ENCODE measurements at places on chromosomes 13 and 19.
A peak's percentile ranks its signal among the peaks of the same experiment; 100 is the strongest.

DNA sequence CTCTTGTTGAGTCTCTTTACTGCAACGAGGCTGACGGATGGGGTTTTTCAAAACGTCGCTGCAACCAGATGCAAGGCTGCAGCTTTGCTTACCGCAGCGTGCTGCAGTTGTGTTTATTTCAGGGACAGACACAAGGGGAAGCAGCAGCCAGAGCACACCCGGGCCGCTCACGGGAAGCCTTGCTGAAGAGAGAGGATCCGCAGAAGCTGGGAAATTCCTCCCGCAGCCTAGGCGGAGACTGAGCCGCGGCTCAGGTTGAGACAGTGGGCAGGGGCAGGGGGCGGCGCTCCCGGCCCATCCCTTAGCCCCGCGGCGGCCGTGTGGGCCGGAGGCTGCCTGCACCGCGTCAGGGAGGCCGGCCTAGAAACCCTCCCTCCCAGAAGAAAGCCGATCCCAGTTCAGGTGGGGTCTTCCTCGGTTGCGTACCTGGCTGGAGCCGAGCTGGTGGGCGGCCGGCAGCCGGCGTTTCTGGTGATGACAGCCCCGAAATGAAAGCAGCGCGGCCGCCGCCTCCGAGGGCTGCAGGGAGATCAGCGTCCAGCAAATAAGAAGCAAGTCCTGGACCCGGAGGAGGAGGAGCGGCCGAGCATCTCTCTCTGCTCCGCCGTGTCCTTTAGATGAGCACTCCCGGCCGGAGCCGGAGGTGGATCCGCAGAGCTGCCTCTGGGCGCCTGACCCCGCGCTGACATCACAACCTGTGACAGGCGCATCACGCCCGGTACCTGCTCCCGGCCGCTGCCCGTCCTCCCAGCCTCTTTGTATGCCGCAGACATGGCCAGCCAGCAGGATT, at the start of gene FRY:
FRY (plus strand) TSS at position 750 of the 790 bp plus-strand sequence; CDS start at position 772, 22 bp downstream.
- DNase-seq = no peak

DNA sequence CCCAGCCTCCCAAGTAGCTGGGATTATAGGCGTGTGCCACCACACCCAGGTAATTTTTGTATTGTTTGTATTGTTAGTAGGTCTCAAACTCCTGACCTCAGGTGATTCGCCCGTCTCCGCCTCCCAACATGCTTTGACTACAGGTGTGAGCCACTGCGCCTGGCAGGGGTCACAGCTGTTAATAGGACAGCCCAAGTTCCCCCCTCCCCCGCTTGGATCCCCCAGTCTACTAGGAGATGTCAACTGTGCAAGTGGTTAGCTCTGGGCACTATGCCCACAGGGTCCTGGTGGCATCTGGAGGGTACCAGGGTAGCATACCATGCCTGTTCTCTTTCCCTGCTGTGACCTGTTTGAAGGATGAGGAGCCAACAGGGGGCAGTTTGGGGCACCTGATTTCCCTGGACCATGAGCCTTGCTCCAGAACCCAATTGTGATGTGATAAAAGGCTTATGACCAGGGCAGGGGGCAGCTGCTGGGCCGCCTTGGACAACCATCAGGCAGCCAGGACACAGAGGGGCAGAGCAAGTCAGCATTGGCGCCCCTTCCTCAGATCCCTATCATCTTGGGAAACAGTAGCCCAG, at the start of gene TSPAN16:
TSPAN16 (plus strand) TSS at position 496 of the 581 bp plus-strand sequence. CDS start 138 bp downstream, outside the sequence.
- DNase-seq = no peak

DNA sequence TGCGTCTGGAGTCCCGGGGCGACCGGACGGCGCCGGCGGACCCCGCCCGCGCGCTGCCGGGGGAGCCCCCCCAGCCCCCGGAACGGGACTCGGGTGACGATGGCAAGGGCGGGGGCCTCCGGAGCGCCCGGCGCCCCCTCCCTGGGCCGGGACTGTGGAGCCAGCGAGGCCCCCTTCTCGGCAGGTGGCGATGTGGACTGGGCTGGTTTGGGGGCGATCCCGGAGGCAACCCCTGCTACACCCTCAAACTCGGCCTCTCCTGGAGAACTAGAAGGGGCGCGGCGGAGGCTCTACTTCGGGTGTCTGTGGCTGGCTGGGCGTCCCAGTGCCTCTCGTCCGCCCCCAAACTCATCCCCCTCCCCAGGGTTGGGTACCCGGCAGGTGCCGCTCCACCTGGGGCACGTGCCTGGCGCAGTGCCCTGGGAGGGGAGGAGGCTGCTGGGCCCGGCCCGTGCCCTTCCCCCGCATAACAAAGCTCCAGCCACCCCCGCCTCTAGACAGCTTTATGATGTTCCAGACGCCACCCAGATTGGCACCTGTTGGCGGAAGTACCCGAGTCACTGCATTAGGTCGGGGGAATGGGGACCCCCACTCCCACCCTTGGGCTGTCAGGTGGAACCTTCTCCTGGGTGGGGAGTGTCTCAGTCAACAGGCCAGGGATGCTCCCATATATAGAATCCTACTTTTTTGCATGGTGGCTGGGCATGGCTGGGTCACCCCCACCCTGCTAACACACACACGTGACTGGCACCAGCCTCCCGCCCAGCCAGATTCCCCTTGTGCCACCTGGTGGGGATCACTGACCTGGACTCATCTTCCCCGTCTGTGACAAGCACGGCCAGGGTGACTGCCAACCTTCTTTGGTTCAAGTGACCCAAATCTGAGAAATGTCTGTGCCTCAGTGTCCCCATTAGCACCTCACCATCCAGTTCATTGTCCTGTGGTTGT, 722 bp downstream of the PKN1 start:
- no peak for DNase-seq

DNA sequence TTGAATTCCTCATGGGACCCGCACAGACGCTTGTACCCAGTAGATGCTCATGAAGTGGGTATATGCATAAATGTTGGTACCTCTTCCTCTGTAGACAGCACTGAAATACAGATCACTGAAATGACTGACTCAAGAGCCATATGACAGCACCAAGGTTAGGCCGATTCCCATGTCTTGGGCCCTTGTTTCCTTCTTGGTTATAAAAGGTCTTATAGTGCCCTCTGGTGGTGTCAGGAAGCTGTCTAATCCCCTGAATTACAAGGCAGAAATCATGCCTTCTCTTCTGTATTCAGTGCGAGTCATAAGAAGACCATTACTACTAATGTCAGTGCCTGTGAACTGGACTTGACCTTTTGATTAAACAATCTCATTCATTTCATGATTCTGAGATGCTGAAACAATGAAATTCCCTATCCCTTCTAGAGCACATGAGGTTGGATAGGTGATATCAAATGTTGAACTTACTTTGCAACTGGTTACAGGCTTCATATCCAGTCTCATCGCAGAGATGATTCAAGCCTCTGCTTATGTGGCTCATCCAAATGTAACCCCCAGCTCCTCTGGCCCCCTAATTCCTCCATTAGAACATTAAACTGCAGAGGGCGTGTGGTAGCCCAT, 59.7 kb downstream of the SPATA13 start:
- peak; percentile 34 for DNase-seq

GRCh38 chr13:41060724-41061074, 610 bp upstream of the WBP4 start:
- DNase-seq = peak; percentile 83

GRCh38 chr13:40966298-40966697, 52.8 kb downstream of the ELF1 start:
- no peak for DNase-seq

DNA sequence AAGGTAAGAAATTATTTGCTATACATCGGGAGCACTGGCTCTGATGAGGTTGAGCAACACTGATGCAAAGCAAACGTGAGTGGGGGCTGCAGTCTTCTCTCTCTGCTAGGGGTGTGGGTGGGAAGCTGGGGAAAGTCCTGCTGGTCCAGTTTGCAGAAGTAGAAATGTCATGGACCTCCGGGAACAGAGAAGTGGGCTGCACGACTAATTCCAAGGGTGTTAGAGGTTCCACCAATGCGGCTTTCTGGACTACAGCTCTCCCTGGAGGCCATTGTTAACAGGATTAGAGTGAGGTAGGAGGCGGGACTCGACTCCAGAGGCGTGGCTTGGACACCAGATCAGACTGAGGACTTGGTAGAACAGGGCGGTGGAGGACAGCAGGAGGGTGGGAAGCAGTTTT, 5.7 kb upstream of the FBXO27 start:
- no peak for DNase-seq

- no peak for DNase-seq
Measured at GRCh38 chr13:27442071-27442647, 8.2 kb downstream of the MTIF3 start.

Measured in NK-92 treated with Interleukin-12 subunit alpha and Interleukin-12 subunit beta, amount 100 ng/mL, for 24 hours (cell line).